ENCODE measurements at places on chromosomes 5 and 9.

DNA sequence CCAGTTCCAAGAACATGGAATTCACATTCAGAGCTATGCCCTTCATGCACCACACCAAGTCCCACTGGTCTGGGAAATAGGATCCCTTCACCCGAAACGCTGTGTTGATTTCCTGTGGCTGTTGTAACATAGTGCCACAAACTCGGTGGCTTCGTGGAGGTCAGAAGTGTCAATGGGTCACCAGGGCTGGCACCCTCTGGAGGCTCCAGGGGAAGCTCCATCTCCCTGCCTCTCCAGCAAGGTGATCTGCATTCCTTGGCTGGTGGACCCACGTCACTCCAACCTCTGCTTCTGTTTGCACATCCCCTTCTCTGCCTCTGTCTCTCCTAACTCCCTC lies 28.9 kb upstream of the ALDH1B1 start:
- no peak for DNase-seq

DNA sequence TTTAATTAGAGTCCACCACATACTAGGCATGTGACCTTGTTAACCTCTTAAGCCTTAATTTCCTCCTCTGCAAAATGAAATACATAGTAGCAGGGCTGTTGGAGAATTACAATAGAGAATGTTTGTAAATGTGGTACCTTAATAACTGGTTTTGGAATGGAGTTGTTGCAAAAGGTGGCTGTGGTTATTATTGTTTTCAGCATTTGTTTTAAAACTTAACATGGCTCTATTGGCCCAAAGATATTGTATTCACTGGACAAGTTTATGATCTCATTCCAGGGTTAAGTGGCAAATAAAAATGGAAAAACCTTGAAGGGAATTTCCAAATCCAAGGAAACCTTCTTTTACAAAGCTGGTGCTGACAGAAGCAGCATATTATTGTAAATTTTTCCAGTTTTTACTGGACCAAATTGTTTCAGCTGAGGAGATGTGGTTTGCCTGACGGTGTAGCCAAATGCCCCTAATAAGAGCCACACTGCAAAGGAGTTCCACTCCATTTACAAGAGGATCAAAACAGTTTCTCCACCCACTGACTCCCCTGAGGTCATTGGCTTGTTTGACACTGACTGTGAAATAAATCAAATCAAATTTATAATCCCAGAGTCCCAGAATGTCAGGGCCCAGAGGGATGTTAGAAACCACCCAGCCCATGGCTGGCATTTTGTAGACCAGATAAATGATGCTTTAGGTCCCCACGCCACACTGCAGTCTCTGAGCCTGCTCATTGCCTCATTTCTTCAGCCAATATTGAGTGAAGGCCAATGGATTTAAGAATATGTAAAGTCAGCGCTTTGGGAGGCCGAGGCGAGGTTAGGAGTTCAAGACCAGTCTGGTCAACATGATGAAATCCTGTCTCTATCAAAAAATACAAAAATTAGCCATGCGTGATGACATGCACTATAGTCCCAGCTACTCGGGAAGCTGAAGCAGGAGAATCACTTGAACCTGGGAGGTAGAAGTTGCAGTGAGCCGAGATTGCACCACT lies 45.2 kb downstream of the ADRA1B start:
- no peak for DNase-seq

- DNase-seq = no peak
These were observed 124.9 kb downstream of the SLC12A2 start for GRCh38 chr5:128208436-128208835.

DNA sequence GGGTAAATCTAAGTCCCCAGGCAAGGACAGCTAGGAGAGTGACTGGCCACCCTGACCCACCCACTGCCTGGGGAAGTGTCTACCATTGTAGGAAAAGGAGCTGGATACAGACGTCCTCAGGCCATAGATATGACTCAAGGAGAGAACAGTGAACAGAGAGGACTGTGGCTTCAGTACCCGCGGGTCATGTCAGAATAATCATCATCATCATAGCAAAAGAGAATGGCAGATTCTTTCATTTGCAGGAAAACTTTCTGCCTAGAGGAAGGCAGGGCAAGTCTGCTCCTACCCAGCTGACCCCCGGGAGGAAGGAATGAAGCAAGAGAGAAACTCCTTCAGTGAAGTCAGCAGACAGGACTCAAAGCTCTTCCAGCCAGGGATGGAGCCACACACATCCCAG lies 52.2 kb upstream of the UBTD2 start:
- DNase-seq = no peak

DNA sequence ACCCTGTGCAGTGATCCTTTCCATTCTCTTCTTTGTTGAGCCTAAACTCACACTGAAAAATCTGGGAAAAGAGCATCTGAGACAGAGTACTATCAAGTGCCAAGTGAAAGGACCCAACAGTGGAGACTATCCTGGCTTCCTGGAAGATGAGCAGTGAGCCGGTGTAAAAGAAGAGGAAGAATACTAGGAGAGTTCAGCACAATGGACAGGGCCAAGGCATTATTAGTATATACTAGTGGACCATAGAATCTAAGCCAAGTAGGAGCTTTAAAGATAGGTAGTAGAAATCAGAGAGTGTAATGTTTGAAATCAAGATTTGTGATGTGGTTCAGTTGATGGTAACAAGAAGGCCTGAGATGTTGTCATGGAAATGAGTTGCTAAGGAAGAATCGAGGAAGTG lies 140.8 kb downstream of the CAMK4 start:
- peak; percentile 17 for DNase-seq

DNA sequence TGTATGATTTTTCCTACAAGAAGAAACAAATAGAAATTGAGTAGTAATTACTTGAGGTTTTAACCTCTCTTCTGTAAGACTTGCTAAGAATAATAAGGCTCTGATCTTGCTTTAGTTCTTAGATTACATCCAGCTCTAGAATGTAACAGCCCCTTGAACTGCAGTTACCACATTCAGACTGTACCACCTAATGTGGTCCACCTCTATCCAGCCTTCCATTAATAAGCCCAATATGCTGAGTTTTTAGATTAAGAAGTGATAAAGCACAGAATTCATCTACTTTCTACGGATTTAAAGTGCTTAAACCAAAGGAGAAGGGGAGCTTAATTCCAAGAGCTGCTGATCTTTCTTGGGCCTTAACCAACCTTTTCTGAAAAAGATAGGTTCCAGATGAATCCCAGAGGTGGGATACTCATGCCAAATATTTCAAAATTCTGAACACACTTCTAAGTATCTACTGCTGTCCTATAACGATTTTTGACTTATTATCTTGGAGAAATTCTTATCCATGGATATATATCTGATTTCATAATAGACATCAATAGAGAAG lies 131.5 kb downstream of the ZNF608 start:
- no peak for DNase-seq

GRCh38 chr5:159324986-159325385 lies 5.3 kb downstream of the IL12B start:
- no peak for DNase-seq

- peak; percentile 18 for DNase-seq
These were observed 160.0 kb downstream of the RMI1 start for GRCh38 chr9:84140535-84141101.

GRCh38 chr5:80034962-80035821 lies at the start of gene THBS4:
Gene THBS4, plus strand, starts transcription at chr5:80035348. Its CDS starts 190 bp downstream, at chr5:80035538.
- DNase-seq = no peak

GRCh38 chr5:32942225-32942989 lies 231.3 kb downstream of the NPR3 start:
- DNase-seq = peak; percentile 13

DNA sequence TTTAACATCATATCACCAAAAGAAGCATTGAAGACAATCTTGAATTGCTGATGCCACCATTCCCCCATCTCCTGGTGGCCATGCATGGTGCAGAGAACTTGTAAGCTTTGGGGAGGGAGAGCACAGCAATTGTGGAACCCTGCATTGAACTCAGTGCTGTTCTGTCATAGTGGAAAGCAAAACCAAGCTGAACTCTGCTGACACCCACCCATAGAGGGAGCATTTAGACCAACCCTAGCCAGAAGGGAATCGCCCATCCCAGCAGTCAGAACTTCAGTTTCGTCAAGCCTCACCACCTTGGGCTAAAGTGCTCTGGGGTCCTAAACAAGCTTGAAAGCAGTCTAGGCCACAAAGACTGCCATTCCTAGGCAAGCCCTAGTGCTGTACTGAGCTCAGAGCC lies 37.4 kb upstream of the RUSC2 start:
- DNase-seq = no peak

DNA sequence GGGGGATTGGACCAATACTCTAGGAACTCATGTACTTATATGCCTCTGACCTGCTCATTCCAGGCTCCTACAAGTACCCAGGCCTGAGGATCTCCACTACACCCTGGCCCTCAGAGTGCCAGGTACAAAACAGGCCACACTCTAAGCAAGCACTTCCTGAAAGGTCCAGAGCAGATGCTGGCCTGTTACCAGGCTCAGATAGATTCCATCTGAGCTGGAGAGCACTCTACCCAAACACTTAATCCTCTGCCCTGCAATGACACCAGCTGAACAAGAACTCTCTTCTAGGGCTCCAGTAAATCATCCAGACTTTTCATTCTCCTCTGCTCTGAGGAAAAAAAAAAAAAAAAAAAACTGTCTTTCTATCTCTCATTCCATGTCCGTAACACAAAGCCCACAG lies 2.9 kb downstream of the P4HA2 start:
- DNase-seq = peak; percentile 48

DNA sequence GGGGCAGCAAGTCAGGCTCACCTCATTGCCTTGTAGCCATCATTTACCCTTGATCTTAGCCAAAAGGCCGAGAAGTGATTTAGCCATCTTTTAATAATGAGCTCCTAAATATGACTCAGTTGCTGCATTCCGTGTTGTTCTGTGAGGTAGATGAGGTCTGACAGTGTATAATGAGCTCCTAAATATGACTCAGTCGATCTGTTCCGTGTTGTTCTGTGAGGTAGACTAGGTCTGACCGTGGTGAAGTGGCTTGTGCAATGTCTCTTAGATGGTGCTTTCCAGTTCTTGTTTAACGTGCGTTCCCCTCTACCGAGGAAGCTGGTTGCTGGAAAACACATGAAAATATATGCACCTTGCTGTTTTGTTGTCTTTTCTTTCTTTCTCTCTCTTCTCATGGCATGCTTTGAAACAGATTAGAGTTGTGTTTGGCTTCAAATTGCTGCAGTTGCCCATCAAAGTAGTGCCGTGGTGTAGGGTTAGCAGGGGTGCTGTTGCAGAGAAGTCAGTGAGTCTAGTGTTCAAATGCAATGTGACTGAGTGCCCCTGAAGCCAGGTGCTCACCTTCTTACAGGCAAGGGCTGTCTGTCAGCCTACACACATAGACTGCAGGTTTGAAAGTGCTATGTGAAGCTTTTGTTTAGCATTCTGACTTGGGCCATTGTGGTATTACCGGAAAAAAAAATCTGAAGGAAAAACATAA lies 118.6 kb downstream of the KDM4C start:
- DNase-seq = peak; percentile 23

DNA sequence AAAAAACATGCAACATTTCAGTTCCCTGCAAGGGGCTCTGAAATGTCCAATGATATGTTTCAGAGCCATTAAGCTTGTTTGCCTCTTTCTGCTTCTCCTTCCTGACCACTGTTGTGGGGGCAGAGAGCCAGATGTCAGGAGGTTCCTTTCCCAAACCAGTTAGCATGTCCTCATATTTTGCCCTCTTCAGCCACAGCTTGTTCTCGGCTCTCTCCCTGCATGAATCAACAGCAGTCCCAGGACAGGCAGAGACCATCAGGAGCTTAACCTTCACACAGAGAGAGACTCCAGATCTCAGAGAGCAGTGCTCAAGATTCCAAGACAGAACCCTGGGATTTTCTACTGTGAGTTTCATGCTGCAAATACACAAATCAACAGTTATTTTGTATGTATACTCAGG lies 218.5 kb downstream of the COMMD10 start:
- no peak for DNase-seq

DNA sequence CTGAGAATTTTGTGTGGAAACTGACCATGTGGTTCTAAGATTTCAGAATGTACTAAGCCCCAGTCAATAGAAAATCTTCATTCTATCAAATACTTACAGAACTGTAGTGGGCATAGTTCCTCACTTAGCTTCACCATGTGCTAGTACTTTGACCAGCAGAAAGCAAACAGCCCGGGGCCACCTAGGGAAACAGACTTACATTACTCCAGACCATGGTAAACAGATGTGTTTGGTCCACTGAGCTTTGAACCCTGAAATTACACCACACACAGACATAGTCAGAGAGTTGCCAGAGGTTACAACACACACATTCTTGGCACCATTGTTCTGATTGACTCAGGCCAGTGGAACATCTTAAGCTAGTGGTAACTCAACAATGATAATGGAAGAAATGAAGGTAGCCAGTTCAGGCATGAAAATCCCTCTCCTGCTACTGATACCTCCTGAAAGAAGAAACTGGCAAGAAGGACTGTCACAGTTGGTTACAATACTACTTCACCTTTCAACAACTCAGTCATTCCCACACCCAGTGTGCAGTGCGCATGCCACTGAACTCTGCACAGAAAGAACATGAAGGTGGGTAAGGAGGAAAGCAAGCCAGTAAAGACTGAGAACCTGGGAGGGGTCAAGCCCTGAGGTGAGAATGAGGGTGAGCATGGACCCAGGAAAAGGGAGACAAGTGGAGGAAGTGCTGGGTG lies 18.7 kb upstream of the LECT2 start:
- peak; percentile 75 for DNase-seq

- DNase-seq = peak; percentile 19
These were observed 54.6 kb downstream of the FYB1 start for GRCh38 chr5:39164529-39165402.

- DNase-seq = no peak
These were observed 31.1 kb upstream of the MEIKIN start for GRCh38 chr5:131976414-131977211.

- no peak for DNase-seq
These were observed 83.4 kb downstream of the CPLANE1 start for GRCh38 chr5:37165761-37166160.

GRCh38 chr9:128109050-128109709 lies 18.3 kb downstream of the PTGES2 start:
- DNase-seq = no peak

DNA sequence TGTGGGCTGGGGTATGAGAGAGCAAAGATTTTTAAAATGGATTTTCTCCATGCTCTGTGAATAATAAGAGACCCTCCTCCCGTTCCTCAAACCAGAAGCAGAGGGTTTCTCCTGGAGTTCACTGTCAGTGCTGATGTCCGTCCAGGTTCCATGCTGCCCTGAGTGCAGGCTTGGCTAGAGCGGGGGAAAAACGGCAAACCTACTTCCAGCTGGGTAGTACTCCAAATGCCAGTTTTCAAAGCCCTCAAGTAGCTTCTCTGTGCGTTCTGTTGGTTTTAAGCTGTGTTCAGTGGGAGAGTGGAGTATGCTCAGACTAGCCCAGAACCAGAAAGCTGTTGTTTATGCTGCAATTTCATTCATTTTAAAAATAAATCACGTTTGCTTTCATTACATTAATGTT lies 40.3 kb downstream of the RASGEF1C start:
- no peak for DNase-seq
